ENCODE measurements at places on chromosomes 12 and 14. TPM values are rescaled to one million over a fixed set of nuclear protein-coding genes. Genes with fewer than 3 reads are reported as not detected.
A peak's percentile ranks its signal among the peaks of the same experiment; 100 is the strongest.

DNA sequence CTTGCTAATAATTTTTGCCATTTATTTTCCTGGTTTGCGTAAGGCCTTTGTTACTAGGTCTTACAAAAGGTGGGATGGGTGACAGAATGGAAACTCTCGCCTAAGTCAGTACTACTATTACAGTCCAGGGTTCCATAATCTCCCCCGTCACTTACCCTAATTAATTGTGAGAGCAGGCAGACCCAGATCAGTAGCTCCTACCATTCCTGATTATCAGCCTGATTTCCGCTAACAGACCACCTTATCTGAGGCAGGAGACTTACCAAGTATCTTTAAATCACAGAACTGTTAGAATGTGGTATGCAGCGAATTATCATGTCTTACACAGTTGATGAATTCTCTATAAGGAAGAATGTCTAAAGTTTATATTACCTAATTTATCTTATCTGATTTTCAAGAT is 234.7 kb downstream of the FOXN3 start:
- DNase-seq: no peak

Gene DUSP6
- polyA plus RNA-seq: 85.8 TPM

DNA sequence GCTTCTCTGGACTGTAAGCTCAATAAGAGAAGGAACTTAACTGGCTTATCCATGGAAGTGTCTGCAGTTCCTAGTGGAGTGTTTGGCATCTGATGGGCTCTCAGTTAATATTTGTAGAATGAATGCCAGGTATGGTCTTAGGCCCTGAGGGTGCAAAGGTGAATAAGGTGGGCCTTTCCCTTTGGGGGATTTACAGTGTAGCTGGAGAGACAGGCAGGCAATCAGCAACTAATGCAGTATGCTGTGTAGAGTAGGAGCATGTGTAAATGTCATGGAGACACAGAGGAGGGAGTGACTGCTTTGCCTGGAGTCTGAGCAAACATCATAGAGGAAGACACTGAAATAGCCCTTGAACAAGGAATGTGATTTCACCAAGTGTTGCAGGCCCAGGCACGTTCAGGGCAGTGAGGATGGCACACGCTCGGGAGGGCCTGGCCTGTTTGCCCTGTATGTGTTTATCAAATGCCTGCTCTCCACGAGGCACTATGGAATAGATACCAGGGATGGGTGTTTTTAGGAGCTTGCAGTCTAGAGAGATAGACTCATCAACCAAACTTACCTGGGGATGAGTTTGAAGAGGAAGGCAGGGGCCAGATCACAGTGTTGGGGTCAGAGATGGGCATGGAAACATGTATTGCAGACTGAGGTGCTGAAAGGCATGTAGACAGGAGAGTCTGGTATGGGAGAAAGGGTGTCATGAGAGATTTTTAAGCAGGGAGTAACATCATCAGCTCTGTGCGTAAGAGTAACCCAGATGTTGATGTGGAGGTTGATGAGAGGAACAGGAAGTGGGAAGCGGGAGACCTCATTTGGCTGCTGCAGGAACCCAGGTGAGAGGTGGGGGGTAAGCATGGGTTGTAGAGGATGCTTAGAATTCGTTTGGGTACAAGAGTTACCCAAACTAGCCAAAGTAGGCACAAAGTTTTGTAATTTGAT is 54.1 kb downstream of the PLXNC1 start:
- DNase-seq: no peak

DNA sequence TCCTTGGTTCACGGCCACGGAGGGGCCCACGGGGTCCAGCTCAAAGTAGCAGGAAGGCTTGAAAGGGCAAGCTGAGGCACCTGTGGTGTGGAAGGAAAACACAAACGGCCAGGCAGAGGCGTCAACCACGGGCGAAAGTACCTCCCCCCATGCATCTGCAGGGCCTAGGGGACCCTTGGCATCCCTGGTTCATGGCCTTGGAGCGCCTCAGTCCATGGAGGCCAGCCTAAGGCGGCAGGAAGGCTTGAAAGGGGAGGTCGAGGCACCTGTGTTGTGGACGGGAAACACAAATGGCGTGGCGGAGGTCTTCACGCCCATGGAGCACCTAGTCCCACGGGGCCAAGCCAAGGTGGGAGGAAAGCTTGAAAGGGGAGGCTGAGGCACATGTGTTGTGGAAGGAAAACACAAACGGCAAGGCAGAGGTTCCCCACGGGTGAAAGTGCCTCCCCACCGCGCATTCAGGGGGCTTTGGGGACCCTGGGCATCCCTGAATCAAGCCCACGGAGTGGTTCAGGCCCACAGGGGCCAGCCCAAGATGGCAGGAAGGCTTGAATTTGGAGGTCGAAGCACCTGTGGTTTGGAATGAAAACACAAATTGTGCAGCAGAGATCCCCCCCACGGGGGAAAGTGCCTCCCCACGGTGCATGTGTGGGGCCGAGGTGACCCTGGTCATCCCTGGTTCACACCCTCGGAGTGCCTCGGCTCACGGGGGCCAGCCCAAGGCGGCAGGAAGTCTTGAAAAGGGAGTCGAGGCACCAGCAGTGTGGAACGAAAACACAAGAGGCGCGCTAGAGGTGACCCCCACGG is 380.8 kb downstream of the ALG10 start:
- no peak for DNase-seq

Gene NANOG
- 0.11 TPM for polyA plus RNA-seq

DNA sequence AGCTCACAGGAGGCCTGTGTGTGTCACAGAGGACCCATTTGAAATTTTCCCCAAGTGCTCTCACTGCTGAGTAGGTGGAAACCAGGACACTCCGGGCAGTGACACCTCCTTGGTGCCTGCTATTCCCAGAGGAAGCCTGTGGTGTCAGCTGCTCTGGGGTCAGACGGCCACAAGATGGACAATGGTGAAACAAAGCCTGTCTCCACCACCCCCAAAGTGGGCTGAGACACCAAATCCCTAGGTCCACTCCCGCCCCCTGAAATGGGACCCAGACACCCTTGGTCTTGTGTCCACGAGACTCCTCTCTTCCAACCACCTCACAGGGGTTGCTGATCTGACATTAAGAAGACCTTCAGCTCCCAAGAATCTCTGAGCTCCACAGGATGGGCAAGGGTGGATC is 7.0 kb downstream of the KCNH3 start:
- DNase-seq: no peak

- no peak for DNase-seq
Measured at GRCh38 chr12:55037351-55037987, 17.7 kb downstream of the NEUROD4 start.

DNA sequence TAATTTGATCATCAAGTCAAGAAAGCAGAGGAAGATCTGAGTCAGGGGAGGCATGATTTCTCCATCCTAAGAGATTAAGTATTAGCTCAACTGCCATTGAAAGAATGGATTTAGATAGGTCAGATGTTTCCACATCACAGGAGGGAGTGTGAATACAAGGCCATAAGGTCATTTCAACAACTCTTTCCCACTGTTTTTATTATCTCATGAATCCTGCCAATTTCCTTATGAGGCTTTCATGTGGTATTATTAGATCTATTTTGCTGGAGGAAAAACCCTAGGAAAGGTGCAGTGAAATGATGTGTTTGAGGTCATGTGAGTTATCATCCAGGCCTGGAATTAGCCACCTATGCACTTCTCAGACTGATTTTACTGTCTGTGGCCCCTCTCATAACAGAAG is 269.0 kb downstream of the NOVA1 start:
- no peak for DNase-seq

GRCh38 chr12:5904969-5905368 is 40.1 kb downstream of the ANO2 start:
- no peak for DNase-seq

Gene OLR1
- polyA plus RNA-seq: 1.1 TPM

Gene LRRC10
- 0.10 TPM for polyA plus RNA-seq

- DNase-seq: no peak
Measured at GRCh38 chr12:94266796-94267536, 118.6 kb downstream of the PLXNC1 start.

Gene NOXRED1
- polyA plus RNA-seq: 2.6 TPM

DNA sequence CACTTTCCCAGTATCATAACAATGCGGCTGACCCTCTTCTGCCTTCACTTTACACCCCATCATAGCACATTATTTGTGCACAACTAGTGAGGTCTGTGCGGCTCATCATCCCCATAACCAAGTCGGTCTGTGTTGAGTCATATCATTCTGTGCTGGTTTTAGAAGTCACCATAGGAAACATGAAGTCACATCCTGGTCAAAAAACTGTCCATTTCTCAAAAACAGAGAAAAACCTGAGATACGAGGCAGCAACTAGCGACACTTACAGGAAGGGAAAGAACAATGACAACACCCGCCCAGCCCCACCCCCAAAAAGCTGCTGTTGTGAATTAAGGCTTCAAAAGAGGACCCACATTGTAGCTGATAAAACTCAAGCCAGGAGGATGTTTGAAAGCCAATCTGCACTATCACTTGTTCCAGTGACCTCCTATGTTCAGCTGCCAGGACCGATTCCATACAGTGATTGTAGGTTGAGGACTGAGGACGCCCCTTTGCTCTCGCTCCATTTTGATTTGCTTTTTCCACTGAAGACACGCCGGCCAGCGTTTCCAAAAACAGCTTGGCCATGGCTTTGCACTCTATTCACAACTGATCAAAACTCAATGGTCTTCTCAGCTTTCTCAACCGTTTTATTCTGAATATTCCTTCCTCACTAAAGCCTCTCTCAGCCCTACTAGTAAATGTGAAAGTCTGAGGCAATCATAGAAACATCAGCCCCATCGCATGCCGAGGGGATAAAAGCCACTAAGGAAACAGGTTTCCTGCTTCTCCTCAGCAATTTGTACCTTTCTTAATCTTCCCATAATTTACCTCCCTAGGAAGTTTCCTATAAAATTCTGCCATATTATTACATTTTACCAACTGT is 87.5 kb downstream of the DUSP16 start:
- no peak for DNase-seq

DNA sequence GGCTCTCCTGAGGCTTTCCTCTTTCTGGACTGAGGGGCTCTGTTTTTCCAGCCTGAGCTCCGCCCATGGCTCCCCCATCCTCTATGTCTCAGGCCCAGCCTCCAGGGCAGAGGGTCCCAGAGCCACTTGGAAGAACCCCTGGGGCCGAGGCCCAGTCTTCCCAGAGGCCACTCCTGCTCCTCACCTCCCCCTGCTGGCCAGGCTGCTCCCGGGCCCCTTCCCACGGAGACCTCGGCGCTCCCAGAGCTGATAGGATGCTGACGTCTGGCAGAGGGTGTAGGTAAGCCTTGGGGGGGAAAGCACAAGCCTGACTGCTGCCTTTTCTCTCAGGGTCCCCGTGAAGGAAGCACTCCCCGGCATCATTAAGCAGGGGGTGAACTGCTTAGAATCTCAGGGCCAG is 51.4 kb downstream of the ERH start:
- no peak for DNase-seq

- DNase-seq: peak; percentile 29
Measured at GRCh38 chr12:51591016-51591901, at the start of gene SCN8A. TSS of gene SCN8A (plus strand) at chr12:51591233. CDS start at chr12:51662818, 71,585 bp downstream.

Gene GALNT16
- 3.6 TPM for polyA plus RNA-seq

- no peak for DNase-seq
Measured at GRCh38 chr12:13375583-13376345, 179.2 kb downstream of the EMP1 start.

GRCh38 chr12:117523971-117524370 is 162.5 kb upstream of the NOS1 start:
- no peak for DNase-seq

- DNase-seq: no peak
Measured at GRCh38 chr12:31897781-31898503, 61.3 kb upstream of the RESF1 start.

All from right renal cortex interstitium (tissue), 3 donors.